Activated T-cell treated with anti-CD3 and anti-CD28 coated beads, Interleukin-2, amount 50 U/mL, for 24 hours (primary cell): ENCODE measurements at places on chromosomes 6 and 20.

GRCh38 chr6:81475646-81476045 is 276.8 kb downstream of the TENT5A start:
- DNase-seq = no peak

GRCh38 chr20:10970109-10970508 is 296.3 kb upstream of the JAG1 start:
- no peak for DNase-seq

DNA sequence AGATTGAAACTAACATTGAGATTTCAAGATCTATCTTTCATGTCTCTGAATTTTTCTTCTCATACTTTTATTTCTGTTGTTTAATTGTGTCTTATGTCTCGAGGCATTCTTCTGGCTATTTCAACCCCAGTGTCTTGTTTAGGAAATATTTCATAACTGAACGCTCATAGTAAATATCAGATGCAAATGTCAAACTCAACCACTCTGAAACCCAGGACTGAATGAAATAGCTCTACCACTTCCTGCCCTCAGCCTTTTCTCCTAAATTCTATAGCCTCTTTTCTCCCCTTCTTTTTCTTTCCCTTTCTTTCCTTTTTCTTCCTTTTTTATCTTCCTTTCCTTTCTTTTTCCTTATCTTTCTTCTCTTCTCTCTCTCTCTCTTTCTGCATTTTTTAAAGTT is 7.7 kb downstream of the ISM1 start:
- DNase-seq = no peak

DNA sequence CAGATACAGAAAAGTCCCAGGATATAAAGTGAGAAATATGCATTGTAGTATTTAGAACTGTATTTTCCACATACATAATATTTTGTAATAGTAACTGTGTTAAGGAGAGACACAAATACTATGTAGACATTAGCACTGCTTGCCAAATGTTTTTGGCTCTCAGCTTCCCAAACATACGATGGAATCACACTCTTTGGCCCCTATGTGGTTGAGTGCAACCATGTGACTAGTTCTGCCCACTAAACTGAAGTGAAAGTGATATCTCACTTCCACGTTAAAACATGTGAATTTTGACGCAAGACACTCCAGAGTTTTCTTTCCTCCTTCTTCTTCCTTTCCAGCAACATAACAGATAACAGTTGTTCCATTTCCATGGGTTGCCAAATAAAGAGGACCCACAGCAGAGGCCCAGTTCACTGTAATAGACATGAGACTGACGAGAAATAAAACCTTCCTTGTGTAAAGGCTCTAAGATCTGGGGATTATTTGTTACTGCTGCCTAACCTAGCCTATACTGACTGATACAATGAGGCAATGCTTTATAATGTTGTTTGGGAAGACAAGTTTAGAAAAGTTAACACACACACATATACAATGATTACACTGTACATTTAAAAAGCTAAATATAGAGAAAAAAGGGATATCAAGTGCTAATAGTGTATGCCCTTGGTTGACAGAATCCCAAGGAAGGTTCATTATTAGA is 97.2 kb downstream of the PTPRT start:
- DNase-seq = no peak

DNA sequence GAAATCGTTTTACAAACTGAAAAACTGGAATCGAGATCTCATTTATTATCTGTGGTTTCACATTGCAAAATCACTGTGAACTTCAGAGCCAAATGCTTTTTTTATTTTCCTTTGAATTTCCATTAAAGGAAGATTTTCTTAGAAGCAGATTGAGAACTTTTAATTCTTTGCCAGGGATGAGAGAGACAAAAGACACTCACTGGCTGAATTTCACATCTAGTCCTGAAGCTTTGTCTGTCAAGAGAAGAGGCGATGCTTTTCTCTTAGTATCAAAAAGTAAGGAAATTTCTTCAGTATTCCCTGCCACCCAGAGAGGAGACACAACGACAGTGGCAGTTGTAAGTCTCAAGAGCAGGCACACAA is 141.8 kb downstream of the TMEM200A start:
- no peak for DNase-seq

- DNase-seq = no peak
Observed at GRCh38 chr6:165685302-165685701, 22.3 kb upstream of the PDE10A start.

- no peak for DNase-seq
Observed at GRCh38 chr20:59839400-59839799, 94.0 kb downstream of the SYCP2 start.

GRCh38 chr6:4612636-4613171 is 163.5 kb upstream of the CDYL start:
- DNase-seq = no peak

GRCh38 chr20:60063048-60063451 is 104.8 kb downstream of the CDH26 start:
- DNase-seq = no peak

DNA sequence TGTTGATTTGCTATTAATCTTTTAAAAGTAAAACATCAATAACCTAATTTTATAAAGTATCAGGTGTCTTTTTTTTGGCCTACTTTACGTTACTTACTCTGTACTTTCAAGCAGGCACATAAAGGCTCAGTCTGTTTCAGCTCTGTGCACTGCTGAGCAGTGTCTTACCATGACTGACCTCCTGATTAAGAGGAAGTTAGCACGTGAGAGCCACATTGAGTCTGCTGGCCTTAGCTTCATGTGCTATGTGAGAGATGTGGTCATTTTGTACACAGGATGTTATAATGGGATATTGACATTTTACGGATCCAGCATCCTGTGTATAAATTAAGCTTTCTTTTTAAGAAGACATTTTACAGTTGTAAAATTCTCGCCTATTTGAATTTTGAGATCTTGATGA is 31.9 kb downstream of the ARID1B start:
- no peak for DNase-seq

DNA sequence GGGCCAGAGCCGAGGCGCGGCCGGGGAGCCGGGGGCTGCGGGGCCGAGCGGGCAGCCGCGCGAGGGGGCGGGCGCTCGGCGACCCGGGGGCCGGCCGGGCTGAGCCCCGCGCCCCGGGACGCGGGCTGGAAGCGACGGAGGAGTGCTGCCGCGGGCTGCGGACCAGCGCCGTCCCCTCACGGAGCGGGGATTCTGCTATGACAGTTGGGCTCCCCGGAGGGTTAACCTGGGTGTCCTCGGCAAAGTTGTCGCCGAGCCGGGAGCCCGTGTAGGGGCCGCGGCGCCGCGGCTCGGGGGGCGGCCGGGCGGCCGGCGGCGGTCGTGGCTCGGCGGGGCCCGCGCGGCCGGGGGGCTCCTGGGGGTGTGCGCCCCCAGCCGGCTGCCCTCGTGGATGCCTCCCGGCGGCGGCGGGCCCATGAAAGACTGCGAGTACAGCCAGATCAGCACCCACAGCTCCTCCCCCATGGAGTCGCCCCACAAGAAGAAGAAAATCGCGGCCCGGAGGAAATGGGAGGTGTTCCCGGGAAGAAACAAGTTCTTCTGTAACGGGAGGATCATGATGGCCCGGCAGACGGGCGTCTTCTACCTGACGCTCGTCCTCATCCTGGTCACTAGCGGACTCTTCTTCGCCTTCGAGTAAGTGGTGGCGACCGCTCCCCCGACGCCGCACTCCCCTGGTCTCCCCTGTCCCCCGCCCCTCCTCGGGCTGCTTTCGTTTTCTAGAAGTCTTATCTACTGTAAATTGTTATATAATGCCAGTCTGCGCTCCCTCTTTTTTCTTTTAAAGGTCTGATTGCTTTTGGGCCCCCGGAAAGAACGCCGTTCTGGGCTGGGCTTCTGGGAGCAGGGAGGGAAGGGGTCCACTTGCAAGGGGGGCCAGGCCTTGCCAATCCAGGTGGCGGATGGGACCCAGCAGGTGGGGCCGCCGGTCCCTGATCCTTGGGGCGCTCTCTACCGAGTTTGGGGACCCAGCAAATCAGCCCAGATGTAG is 936 bp downstream of the ZDHHC14 start:
- DNase-seq = peak; percentile 76

GRCh38 chr20:23337312-23337711 is 13.3 kb upstream of the NXT1 start:
- DNase-seq = no peak

DNA sequence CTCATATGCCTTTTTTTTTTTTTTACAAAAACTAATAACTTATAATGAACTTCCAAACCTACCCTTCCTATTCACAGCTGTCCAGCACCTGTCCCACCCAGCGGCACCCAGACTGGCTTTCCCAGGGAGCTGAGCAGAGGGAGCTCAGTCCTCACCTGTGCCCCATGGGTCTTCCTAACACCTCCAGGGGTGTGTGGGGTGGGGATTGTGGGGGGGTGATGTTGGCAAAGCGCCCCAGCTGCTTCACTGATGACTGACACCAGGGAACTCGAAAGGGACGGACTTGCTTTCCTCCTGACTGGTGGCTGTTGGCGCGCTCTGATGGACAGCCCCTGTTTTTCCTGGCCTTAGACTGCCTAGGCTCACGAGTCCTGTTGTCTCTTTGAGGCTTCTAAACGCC is 14.2 kb upstream of the SYNJ2 start:
- peak; percentile 22 for DNase-seq

DNA sequence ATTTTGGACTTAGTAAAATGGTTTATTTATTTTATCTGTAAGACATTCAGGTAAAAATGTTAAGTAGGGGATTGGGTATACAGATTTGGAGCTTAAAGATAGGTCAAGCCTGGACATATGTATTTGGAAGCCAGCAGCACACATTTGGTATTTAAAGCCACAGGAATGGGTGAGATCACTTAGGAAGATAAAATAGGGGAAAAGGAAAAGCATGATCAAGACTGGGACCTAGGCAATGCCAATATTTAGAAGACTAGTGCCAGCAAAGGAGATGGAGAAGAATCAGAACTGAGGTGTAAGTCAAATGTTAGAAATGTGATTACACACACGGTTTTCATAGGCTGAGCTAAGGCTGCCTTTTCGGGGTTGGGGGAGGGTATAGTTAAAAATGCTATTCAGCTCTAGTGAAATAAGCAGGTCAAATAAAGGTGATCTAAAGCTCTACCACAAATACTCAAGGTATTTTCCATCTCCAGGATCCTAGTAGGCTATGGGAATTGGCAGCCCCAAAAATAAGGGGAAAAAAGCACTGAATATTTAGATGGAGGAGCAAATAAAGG is 20.6 kb downstream of the SLC2A12 start:
- DNase-seq = no peak
